ENCODE measurements at places on chromosomes 6 and 20.

DNA sequence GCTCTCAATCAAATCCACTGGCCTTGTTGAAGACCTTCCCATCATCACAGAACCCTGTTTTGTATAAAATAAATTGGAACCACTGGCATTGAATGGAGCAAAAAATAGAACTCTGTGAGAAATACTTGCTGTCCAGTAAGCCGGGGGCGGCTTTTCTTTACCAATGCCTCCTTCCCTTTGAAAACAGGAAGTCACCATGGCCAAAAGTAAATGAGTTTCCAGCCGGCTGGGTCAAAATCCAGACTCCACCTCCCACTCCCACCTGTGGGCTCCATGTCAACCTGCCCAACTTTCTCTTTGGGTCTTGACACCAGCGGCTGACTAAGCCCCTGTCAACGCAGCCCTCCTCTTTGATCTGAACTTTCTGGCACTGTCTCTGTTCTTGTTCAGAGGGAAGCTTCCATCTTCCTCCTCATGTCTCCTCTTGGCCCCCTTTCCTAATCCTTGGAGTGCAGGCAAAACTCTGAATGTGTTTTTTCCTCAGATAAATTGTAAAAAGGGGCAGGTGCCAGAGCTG is 95.2 kb downstream of the TFAP2C start:
- DNase-seq: no peak

DNA sequence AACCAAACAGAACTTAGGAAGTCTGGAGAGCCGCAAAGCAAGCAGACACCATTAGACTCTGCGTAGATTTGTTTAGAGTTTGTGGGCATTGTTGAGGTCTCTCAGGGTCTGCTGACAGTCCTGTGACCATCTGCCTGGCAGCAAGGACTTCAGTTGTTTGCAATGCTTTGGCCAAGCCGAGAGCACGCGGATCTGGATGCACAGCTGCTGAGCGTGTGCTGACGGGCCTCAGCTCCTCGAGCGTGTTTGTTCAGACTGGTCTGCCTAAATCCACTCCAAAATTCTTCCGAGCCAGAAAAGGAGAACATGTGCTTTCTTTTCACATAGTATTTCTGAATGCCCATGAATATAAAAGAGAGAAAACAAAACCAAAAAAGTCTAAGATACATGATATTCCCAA is 159.0 kb downstream of the ZNF217 start:
- no peak for DNase-seq

- no peak for DNase-seq
Observed at GRCh38 chr20:39853636-39854035, 835.4 kb downstream of the MAFB start.

GRCh38 chr6:4313044-4313686 is 177.8 kb upstream of the ECI2 start:
- DNase-seq: no peak

DNA sequence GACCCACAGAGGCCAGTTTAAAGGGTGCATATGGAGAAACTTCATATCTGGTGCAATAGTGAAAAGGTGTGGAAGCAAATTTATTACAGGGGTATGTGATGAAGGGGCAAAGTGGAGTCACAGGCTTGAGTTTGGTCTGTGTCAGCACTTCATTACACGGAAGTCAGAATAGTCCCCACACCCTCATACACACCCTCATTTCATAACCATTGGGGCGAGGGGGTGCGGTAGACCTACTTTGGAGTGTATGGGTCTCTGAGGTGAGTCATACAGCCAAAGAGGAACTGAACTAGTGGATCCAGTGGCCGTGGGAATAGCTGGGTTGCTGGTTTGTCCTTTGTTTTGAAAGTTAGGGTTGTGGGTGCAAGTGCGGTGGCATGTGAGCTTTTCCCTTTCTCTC is 3.3 kb downstream of the TM9SF4 start:
- no peak for DNase-seq

DNA sequence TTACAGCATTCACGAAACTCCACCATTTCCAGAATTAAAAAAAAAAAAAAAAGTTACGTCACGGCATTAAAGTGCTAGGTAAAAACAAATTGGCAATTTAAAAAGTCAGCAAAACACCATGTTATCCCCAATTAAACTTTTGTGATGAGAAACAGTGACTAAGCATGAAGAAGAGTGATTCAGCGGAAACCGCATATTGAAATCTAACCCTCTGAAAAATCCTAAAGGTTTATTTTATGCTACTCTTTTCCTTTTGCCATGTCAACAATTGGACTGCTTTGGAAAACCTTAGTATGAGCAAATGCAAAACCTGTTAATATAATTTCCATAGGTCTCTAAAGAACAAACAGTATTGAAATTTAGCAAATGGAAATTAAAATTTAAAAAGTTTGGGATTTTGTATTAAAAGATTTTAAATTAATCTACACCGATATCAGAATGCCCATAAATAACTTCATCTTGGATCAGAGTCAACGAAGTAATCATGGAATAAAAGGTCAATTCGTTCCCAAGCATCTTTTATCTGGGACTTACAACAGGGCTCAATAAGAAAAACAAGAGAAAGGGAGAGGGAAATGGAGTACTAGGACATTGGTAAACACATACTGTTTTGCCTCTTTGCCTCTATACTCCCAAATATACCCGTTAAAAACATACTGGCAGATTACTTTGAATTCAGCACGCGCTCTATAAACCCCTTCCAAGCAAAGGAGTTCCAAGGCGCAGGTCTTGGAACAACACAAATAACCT is 1.1 kb downstream of the FBXO30 start:
- DNase-seq: no peak

DNA sequence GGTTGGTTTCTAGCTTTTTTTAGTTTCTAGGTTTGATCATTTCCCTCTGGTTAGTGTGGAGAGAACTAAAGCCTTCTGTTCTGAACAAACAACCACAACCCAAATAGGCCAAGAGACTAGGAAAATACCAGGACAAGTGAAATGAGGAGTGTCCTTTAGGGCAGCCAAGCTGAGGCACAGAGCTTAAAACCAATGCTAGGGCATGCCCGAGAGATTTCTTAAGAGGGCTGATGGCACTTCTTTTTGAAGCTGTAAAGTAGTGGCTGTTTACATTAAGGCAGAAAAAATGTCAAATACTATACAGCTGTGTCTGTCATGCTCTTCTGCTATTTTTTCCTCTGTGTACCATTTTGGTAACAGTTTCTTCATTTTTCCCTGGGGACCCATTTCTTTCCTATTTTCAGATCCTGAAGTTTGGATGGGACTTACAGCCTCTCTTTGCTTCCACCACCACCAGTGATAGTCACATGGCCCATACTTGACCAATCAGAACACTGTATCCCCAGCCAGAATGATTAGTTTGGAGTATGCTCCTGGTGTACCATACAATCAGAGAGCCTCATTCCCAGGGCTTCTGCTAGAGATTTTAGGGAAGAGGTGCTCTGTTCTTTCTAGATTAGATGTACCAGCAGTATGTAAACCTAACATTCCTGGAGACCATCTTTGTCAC is 154.4 kb downstream of the BMP2 start:
- no peak for DNase-seq

DNA sequence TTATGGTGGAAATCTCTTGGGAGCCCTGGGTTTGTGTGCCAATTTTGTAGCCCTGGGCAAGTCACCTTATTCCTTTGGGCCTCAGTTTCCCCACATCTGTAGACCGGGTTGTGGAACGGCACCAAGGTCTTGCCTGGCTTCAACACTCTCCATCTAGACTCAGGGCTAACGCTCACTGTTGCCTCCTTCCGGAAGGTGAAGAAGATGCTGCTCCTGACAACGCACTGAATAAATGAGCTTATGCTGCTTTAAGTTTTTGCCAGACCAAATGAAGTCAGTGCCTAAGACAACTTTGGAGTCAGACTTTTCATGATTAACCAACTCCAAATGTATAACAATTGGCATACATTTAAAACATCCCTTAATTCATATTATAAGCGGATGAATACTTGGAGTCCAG is 53.1 kb downstream of the PSMG4 start:
- no peak for DNase-seq

DNA sequence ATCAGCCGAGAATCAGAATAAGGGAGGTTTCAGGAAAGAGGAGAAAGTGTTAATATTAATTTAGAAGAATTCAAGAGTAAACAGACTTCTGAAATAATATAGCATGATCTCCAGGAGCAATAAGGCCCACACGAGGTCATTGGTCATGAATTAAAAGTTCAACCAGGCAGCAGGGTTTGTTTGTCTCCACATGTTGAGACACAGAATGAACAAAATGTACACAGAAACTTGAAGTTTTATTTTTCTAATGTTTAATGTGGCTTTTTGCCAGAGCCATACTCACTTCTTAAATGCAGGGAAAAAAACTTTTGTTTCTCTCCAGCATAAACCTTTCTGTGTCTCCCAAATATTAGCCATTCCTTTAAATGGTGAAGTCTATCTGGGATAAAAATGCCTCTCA is 504.5 kb downstream of the HDGFL1 start:
- no peak for DNase-seq

DNA sequence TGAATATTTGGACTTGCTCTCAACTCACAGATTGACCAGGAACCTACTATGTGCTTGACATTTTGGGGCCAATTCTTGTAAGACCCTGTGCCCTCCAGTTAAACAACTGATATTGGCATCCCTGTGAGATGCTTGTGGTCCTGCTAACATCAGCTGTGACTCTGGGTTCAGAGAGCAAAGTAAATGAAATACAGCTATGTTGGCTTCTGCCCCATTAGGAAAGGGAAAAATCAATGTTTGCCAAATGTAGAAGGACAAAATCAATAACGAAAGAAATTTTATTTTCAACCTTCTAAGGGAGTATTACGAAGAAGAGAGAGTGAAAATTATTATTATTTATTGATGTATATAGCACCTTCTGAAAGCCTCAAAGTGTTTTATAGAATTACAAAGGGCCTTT is 266.9 kb upstream of the ARID1B start:
- DNase-seq: no peak
